Osteocyte (in vitro differentiated cells): ENCODE measurements at places on chromosomes 3 and 15.
A peak's percentile ranks its signal among the peaks of the same experiment; 100 is the strongest.

DNA sequence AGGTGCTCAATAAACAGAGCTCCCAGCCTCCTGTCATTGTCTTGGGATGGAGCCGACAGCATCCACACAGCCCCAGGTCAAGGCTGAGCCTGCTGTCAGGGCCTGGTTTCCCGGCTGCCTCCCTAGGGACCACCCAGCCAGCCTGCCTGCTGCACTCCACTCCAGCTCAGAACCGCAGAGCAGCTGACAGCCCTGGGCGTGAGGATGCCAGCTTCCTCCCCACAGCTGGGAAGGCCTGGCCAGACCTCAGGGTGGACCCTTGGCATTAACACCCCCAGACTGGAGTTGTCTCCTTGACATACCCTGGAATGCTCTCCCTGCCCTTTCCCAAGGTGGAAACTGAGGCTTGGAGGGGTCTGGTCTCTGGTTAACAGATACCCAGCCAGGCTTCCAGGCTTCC is 112.0 kb downstream of the WNT7A start:
- H3K27ac ChIP-seq, result no peak overlapping the region
- H3K36me3 ChIP-seq, result no peaks in the 10 kb centered on the region
- no peak overlapping the region for H3K4me3 ChIP-seq
- H3K4me1 ChIP-seq, result no peaks in the 10 kb centered on the region
- DNase-seq, result no peak

- H3K27me3 ChIP-seq, result peaks cover 4% of the 10 kb centered on the region
- no peaks in the 10 kb centered on the region for H3K36me3 ChIP-seq
- H3K4me1 ChIP-seq, result peaks cover 12% of the 10 kb centered on the region
- DNase-seq, result no peak
- H3K4me3 ChIP-seq, result no peak overlapping the region
Measured at GRCh38 chr15:51760805-51761204, 9.4 kb downstream of the TMOD2 start.

DNA sequence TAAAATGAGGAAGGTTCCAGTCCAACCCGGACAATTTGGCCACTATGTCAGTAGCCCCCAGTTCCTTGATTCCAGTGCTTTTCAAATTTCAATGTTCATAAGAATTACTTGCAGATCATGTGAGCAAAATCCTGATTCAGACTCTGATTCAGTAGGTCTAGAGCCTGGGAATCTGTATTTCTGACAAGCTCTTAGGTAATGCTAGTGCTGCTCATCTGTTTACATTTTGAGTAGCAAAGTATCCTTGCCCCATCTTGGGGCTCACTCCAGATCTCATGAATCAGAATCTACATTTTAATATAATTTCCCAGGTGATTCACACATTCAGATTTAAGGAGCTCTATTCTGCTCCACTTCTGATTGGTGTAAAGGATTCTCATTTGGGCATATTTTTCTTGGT is 142.0 kb downstream of the NAALADL2 start:
- H3K4me1 ChIP-seq, result peaks cover 37% of the 10 kb centered on the region
- H3K36me3 ChIP-seq, result no peaks in the 10 kb centered on the region
- no peak for DNase-seq
- peak overlapping the region; percentile 36 for H3K27ac ChIP-seq
- H3K27me3 ChIP-seq, result no peaks in the 10 kb centered on the region

DNA sequence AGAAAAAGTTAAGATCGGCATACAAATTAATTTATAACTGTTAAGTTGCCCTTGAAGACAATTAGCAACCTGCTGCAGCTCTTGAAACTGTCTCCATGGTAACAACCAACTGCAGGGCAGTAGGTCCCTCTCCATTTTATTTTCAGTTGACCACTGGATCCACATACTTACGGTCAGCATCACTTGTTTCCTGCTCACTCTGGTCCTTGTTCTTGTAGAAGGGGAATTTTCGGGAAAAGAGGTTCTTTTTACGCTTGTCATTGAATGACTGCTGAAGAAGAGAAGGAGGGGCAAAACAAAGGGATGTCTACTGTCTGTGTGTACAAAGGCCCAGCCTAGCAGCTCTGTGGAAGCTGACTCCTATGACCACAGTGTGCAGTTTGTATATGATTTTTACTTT is 46.8 kb upstream of the MELTF start:
- peaks cover 39% of the 10 kb centered on the region for H3K36me3 ChIP-seq
- no peak overlapping the region for H3K27ac ChIP-seq
- no peaks in the 10 kb centered on the region for H3K4me1 ChIP-seq
- no peak for DNase-seq

- H3K27me3 ChIP-seq, result no peaks in the 10 kb centered on the region
- DNase-seq, result no peak
- no peak overlapping the region for H3K27ac ChIP-seq
- H3K36me3 ChIP-seq, result no peaks in the 10 kb centered on the region
Measured at GRCh38 chr15:97168704-97169475, 791.6 kb upstream of the ARRDC4 start.

- no peak overlapping the region for H3K27ac ChIP-seq
- H3K4me1 ChIP-seq, result peaks cover 17% of the 10 kb centered on the region
- no peaks in the 10 kb centered on the region for H3K27me3 ChIP-seq
- DNase-seq, result no peak
Measured at GRCh38 chr3:89002191-89002590, 105.2 kb upstream of the EPHA3 start.

DNA sequence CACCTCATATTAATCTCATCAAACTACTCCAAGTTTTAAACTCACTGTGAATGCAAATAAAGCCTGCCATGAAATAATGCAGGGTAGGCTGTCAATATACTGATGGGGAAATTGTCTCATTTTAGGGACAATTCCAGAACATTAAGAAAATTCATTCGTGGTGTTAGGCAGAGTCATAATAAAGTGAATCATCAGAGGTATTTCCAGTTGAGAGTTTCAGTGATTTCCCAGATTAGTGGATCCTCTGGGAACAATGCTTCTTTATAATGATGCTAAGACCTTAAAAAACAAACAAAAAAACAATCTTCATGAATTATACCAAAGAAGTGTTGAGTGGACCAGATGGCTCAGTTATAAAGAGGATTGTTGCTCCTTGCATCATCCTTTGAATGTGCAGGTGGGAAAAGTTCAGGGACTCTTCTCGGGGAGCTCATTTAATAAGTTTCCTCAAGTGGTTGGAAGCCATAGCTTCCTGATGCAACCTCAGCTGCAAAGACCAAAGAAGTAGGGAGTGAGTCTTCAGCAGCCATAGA is 360.9 kb upstream of the TRIM42 start:
- H3K36me3 ChIP-seq, result no peaks in the 10 kb centered on the region
- H3K4me1 ChIP-seq, result peaks cover 6% of the 10 kb centered on the region
- H3K27me3 ChIP-seq, result peaks cover 5% of the 10 kb centered on the region
- H3K27ac ChIP-seq, result no peak overlapping the region
- DNase-seq, result no peak

DNA sequence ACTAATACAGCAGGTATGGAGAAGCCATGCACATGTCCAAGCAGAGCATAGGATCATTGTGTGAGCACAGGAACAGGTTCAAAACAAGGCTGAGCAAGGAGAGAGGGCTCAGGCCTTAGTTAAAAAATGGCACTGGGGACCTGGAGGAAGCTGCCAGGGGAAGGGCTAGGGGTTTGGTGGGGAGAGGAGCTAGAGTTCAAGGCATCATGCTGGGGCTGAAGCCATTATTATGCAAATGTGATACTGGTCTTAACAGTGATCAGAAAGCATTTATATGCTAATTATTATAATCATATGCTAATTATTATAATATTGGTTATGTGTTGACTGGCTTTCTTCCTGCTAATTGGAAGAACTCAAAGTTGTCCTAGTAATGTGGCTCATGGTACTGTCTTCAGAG is 546.0 kb upstream of the CFAP20DC start:
- no peak overlapping the region for H3K4me3 ChIP-seq
- H3K4me1 ChIP-seq, result no peaks in the 10 kb centered on the region
- DNase-seq, result no peak
- H3K36me3 ChIP-seq, result no peaks in the 10 kb centered on the region
- H3K27ac ChIP-seq, result no peak overlapping the region

GRCh38 chr3:54349691-54350090 is 227.3 kb downstream of the CACNA2D3 start:
- no peaks in the 10 kb centered on the region for H3K4me1 ChIP-seq
- no peak for DNase-seq
- H3K36me3 ChIP-seq, result no peaks in the 10 kb centered on the region
- no peak overlapping the region for H3K27ac ChIP-seq
- H3K27me3 ChIP-seq, result no peaks in the 10 kb centered on the region

GRCh38 chr3:78186404-78186803 is 1146.5 kb downstream of the ROBO2 start:
- H3K27me3 ChIP-seq, result no peaks in the 10 kb centered on the region
- no peak overlapping the region for H3K4me3 ChIP-seq
- DNase-seq, result no peak
- H3K27ac ChIP-seq, result no peak overlapping the region

DNA sequence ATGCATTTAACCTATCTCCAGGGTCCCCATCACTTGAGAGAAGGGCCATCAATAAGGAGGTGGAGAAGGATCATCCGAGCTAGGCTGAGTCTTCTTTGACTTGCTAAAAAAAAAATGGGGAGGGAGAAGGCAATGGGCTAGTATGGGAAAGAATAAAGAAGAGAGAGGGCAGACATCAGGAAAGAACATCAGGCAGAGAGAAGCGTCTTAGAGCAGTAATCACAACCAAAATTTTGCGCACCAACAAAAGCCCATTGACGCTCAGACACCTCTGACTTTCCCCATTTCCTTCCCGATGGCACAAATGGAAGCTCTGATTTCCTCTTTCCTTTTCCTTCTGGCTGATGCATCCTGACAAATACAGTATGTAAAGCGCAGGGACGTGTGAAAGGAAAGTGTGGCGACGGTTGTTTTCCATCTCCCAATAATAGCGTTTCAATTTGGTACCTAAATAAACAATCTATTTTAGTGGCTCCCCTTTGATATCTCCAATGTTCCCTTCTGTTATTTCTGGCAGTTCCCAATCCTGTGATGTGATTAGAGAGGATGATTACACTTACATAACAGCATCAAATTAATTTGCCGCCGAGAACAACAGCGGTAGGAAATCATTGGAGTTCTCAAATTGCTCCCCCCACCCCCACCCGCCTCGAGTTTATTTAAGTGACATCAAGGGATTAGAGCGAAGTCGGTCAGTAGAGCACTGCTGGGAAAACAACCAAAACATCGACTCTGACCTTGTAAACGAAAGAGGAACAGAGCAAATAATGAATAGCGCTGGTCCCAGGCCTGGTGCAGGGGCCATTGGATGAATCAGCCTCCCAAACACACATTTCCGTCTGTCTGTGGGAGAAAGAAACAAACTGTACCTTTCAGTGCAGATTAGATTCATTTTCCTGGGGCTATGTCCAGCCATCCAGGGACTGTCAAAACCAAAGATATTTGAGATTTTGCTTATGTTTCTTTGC is 273.3 kb upstream of the ICE2 start:
- peaks cover 51% of the 10 kb centered on the region for H3K4me1 ChIP-seq
- no peaks in the 10 kb centered on the region for H3K27me3 ChIP-seq
- H3K4me3 ChIP-seq, result peak overlapping the region; percentile 36
- H3K27ac ChIP-seq, result peak overlapping the region; percentile 91
- H3K36me3 ChIP-seq, result no peaks in the 10 kb centered on the region

DNA sequence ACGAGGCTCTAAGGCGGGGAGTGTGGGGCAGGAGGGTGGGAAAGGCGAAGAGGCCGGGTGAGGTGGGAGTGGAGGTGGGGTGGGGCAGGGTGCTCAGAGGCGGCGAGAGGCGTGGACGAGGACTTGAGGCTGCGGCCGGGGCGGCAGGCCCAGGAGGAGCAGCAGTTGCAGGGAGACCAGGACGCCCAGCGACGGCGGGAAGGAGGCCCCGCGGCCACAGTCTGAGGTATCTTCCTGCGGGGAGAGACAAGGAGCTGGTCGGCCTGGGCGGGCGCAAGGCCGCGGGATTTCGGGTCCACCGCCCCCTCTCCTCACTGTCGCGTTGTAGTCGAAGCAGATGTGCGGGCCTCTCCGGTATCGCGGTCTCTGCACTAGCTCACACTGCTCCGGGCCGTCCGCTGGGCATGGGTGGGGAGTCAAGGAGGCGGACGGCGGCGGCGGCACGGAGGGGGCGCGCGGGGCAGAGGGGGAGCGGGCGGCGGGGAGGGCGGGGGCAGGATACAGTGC is 5.3 kb upstream of the TMEM115 start:
- no peaks in the 10 kb centered on the region for H3K36me3 ChIP-seq
- H3K4me1 ChIP-seq, result peaks cover 6% of the 10 kb centered on the region

DNA sequence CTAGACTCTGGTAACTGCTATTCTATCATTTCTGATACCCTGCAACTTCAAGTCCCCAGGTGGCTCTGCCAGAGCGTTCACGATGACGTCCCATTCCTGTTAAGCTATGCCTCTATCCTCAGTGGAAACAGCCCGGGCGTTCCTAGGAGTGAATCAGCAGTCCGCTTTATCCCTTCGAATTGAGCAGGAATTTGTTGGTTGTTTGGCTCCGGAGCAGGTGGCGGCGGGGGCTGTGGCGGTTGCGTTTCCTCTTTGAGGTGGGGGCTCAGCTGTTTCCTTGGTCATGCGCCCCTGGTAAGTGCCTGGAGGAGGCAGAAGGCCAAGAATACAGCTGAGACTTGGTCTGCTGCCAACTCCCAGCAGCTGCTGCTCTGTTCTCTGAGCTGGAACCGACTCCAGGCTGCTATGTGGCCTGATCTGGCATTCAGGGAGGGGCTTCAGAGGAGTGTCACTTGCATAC is 25.2 kb downstream of the ARPP21 start:
- DNase-seq, result peak; percentile 84
- no peak overlapping the region for H3K4me3 ChIP-seq
- H3K4me1 ChIP-seq, result peaks cover 22% of the 10 kb centered on the region
- H3K27ac ChIP-seq, result peak overlapping the region; percentile 19
- no peaks in the 10 kb centered on the region for H3K36me3 ChIP-seq
- peaks cover 6% of the 10 kb centered on the region for H3K27me3 ChIP-seq

- no peaks in the 10 kb centered on the region for H3K36me3 ChIP-seq
- no peak overlapping the region for H3K4me3 ChIP-seq
- H3K4me1 ChIP-seq, result peaks cover 3% of the 10 kb centered on the region
- no peak overlapping the region for H3K27ac ChIP-seq
- H3K27me3 ChIP-seq, result peaks cover 64% of the 10 kb centered on the region
Measured at GRCh38 chr15:74369084-74369745, 1.8 kb upstream of the CYP11A1 start.

DNA sequence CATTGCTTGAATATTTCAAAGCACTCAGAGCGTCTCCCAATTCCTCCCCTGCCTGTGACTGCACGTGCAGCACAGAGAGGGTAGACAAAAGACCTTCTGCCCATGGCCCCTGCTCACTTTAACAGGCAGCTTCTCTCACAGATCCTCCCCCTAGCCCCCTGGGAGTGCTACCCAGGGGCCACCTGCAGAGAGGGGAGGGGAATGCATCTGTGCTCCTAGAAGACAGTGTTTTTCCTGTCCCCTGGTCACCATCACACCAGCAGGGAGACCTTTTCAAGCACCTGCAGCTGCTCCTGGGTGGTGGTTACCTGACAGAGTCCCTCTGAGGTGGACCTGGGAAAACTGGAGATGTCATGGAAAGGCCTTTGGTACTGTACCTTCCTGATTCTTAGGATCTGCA is 56.7 kb upstream of the PRR23C start:
- no peak overlapping the region for H3K27ac ChIP-seq
- no peak overlapping the region for H3K4me3 ChIP-seq
- no peaks in the 10 kb centered on the region for H3K4me1 ChIP-seq
- peaks cover 26% of the 10 kb centered on the region for H3K27me3 ChIP-seq
- DNase-seq, result no peak
- H3K36me3 ChIP-seq, result no peaks in the 10 kb centered on the region
